ENCODE measurements at places on chromosomes 2 and 18.

DNA sequence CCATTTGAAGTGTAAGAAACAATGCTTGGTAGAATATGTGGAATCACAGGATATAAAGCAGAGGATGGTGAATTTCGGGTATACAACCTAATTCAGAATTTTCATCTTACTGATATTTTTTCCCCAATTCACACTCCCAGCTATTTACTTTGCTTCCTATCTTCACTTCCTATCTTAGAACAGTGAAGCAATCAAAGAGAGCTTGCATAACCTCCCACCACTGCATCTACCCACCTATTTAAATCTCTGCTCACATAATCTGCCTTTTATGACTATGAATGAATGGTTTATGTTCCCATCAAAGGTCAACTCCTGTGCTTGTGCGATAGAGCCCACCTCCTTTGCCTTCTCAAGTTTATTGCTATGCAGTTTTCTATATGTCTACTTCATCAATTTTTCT, 3.3 kb downstream of the RMDN2 start:
- DNase-seq = no peak

- no peak for DNase-seq
Measured at GRCh38 chr2:42087857-42088195, 40.0 kb downstream of the PKDCC start.

DNA sequence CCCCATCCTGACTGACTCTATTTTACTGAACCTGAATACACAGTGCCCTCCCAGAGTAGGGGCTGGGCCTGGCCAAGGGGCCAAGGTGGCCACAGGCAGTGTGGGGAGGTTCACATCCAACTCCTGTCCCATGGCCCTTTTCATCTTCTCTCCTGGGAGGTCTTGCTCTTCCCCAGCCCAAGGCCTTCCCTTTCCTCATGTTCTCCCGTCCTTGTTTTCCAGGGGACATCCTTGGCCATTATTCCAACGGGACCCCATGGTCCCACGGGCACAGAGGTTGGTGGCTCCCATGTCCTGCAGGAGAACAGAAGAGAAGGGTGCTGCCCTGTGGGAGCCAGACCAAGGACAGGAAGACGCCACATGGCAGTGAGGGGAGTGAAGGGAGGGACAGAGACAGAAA, 10.4 kb downstream of the MALL start:
- DNase-seq = no peak

DNA sequence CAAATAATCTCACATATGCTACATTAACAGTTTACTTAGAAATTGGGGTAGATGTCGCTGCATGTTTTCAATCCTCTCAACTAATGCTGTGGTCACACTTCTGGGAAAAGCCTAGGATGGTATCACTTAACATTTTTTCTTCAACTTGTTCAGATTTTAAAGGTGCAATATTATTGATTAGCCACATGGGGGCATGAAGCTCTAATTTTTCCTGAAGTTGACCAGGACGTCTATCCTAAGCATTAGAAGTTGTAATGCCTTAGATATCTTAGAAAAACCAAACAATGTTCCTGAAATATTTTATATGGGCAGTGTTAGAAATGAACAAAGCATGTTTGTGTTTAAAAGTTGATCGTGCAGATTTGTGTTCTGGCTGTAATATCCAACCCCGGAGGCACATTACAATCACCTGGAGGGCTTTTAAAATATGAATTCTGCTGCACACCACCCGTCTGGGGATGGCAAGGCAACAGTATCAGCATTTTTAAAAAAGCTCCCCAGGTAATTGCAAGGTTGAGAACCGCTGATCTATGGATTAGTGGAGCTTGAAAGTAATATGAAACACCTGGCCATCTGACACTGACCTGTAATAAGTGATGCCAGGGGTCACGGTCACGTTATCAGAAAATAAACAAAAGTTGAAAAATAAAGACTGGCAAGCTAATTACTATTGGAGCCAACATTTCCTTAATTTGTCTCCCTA, 100.5 kb upstream of the LMAN1 start:
- no peak for DNase-seq

DNA sequence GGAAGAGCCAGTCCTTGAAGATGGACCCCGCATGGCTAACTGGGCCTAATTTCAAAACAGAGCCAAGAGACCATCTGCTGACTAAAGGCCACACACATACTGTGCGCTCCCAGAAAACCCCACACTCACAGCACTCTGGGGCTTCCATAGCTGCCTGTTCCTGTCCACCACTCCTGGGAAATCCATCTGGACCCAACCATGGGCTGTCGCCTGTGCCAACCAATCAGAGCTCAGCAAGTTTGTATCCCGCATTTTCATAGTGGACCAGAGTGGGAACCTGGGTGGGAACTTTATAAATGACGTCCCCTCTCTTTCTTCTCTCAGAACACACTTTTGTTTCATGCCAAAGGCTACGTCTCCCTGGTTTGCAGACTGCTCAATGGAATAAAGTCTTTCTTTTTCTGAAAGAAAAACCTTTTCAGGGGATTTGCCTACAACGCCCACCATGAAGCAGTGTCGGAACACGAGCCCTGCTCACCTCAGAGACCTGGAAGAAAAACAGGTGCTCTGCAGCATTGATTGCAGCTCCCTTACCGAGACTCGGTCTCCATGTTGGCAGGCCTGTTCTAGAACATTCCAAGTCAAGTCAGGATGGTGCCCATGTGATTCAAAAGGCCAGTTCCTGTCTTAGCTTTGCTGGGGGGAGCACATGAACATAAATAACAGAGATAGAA, 137.2 kb upstream of the GPC1 start:
- DNase-seq = no peak

DNA sequence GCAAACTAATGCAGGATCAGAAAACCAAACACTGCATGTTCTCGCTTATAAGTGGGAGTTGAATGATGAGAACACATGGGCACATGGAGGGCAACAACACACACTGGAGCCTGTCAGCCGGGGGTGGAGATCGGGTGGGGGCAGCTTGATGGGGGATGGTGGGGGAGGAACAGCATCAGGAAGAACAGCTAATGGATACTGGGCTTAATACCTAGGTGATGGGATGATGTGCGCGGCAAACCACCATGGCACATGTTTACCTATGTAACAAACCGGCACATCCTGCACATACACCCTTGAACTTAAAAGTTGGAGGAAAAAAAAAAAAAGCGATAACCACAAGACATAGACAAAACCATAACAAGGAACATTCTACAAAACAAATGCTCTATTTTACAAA, 10.4 kb downstream of the CHMP3 start:
- no peak for DNase-seq

DNA sequence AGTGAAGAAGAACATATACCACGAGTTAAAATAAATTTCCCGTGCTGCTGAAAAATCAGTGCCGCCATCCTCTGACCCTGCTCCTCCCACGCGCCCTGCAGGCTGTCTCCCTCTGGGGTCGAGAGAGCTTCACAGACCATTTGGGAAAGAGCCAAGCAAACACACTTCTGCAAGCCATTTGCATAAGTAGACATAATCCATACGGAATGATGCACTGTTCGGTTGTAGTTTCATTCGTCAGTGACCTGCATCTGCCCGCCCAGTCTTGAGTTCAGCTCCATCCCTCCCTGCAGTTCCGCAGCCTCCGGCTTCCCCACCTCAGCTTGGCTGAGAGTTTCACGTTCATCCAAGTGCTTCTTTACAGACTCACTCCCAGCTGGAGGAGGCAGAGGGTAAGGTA, 69.6 kb downstream of the TRAPPC12 start:
- DNase-seq = no peak

GRCh38 chr18:37297106-37297505, 268.5 kb downstream of the CELF4 start:
- no peak for DNase-seq

GRCh38 chr2:6025391-6025790, 333.2 kb downstream of the SOX11 start:
- DNase-seq = no peak

- no peak for DNase-seq
Measured at GRCh38 chr2:173881886-173882285, 83.3 kb downstream of the SP3 start.

GRCh38 chr2:120429586-120430500, 83.9 kb downstream of the INHBB start:
- DNase-seq = no peak

GRCh38 chr18:70197026-70197425, 8.5 kb downstream of the RTTN start:
- no peak for DNase-seq

DNA sequence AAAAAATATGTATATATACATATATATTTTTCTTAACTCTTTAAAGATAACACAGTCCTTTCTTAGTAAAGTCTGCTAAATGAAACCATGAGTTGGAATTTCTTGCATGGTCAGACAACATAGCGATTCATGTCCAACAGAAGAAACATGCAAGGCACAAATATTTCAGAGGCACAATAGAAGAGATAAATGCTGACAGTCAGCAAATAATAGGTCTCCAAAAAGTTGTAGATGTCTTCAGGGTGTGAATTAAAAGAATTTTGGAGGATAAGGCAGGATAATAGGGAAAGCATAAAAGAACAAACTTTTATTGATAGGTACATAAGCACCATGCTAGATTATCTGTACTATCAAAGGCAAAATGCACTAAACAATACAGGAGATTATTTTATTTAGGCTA, 800.2 kb downstream of the PLCL1 start:
- no peak for DNase-seq

DNA sequence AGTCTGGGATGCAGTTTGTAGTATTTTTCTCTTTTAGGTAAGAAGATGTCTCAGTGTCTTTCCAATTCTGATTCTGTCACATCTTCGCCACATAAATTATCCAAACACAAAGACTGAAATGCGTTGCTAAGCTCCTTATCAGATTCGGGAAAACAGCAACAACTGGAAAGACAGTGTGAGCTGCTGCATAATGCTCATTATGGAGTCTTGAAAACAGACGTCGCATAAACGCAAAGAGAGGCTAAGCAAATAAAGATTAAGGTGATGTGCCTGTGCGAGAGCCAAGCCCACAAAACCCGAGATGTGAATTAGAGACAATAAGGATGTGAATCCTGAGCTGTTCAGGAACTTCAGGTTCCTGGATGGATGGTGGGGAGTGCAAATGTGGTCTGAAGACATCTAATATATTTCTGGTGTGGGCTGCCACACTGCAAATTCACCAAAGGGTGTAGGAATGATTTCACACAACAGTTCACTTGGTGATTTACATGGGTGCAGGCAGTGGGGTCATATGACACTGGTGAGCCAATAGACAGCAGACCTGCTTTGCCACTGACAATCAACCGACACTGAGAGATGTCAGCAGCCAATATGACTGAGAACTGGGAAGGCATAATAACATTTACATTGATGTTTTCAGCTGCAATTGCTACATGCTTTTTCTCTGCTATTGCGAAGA, 195.8 kb downstream of the MTX2 start:
- DNase-seq = no peak

DNA sequence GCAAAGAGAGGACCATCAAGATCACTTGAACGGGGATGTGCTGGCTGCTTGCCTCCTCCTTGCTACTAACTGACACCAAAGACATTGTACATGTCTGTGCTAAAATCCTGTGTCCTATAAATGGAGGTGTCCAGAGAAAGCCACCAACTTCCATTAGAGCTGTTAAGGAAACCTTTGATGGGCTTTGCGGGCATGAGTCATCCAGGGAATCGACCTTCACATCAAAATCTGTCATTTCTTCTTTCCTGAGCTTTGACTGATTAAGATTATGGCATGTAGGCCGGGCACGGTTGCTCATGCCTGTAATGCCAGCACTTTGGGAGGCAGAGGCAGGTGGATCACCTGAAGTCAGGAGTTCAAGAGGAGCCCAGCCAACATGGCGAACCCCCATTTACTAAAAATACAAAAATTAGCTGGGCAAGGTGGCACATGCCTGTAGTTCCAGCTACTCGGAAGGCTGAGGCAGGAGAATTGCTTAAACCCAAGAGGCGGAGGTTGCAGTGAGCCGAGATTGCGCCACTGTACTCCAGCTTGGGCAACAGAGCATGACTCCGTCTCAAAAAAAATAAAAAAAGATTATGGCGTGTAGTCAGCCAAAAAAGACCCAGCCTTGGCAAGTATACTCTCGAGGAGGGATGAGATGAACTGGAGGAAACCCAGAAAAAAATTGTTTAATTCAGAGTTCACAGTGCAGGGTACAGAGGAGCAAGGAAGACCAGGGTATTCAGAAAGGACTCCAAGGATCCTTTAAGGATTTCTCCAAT, 115.8 kb downstream of the CABLES1 start:
- no peak for DNase-seq

DNA sequence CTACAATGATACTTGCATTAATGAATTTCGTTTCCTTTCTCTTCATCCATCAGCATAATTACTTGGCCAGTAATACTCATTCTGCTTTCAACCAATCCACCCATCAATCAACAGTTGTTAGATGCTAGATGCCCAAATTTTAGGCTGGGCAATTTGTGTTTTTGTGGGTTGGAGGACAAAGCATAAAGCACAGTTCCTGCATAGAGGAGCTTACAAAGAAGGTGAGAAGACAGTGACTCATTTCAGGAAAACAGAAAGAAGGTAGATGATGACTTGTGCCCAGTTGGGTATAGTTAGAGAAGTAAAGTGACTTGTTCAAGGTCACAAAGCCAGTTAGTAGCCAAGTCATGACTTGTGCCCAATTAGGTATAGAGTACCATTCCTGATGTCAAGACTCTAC, 1186.8 kb upstream of the CELF4 start:
- no peak for DNase-seq

DNA sequence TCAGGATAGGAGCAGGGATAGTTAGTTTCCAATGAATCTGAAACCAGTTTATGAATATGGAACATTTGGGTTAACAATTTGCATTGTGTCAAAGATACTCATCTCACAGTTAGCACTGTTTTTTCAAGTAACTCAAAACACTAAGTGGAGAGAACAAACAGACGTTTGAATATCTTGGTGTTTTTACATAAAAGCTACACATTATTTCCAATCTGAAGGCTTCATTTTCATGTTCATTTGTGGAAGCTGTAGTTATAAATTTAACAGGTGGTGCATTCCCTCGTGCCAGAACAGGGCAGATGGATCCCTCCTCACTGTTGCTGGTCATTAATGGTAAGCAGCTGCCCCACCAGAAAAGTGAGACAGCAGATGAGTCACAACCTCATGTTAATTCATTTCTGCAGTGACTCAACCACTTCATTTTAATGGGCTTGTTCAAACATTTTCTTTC, 286.9 kb downstream of the TMX3 start:
- no peak for DNase-seq

DNA sequence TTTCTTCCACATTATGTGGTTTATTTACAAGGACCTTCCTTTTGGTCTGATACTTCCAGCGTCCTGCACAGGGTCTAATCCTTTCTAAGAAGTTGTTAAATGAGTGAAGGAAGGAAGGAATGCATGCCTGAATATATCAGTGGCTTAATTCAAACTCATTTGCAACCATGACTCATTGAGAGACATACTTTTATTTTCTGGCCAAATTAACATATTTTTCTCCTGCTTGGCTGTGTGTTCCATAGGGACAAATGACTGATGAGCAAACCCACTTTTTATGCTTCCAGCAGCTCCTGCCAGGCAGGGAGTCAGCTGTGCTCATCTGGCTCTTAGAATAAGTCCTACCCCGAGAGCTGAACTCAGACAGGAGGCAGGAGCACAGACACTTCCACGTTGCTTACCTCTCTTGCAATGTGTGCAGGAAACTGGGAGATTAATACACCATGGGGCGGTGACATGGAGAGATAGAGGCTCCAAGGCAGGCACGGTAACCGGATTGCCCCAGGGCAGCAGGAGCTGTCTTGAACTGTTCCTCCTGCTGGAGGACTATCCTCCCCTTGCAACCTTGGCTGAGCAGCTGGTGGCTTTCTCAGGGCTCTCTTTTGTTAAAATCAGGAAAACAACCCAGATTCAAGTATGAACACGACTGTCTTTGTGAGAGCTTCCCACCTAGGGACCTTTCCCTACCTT, 667.5 kb upstream of the HS6ST1 start:
- DNase-seq = no peak

Measured in T-helper 17 cell (primary cell).